Stimulated activated CD4-positive, alpha-beta T cell treated with anti-CD3 and anti-CD28 coated beads, Interleukin-4, amount 100 ng/mL, for 4 hours (primary cell): ENCODE measurements at places on chromosomes 5 and 9.

GRCh38 chr5:90598293-90598692 lies 39.7 kb downstream of the ADGRV1 start:
- DNase-seq = no peak

GRCh38 chr9:107624234-107624948 lies 134.8 kb upstream of the KLF4 start:
- DNase-seq = no peak

- no peak for DNase-seq
These were observed 8.7 kb downstream of the POMT1 start for GRCh38 chr9:131511416-131511815.

DNA sequence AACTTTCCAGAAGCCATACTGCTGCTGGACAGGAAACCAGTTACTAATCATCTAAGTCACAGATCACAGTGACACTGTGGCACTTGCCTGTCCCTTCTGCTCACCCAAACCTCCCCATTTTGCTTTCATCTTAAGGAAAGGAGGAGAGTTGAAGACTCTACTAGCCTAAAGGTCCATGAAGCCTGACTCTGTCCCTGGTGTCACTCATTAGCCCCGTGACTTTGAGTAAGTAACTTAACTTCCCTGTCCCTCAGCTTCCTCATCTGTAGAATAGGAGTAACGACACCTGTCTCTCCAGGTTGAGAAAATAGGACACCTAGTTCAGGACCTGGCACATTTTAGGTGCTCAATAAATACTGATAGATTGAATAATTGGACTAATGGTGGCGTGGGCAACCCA lies 536 bp upstream of the SLC6A7 start:
- no peak for DNase-seq

- no peak for DNase-seq
These were observed 31.3 kb downstream of the ZFAND5 start for GRCh38 chr9:72333709-72334108.

- DNase-seq = no peak
These were observed 360.9 kb upstream of the DAP start for GRCh38 chr5:11121885-11122284.

DNA sequence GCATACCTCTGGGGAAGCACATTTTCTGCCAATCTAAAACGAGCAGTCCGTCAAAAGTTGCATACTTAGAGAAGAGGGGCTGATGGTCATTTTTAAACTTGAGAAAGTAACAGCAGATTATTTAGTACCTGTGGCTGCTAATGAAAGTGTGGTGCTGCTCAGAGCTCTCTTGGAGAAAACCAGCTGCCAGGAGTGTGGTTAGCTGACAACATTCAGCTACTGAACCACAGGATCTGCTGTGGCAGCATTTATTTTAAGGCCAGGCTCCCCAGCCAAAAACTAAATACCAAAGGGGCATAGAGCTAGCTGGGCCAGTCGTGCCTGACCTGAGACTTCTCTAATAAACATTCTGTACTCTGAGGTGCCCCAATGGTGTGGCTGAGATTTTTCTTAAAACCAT lies 203.6 kb downstream of the EDIL3 start:
- DNase-seq = no peak

DNA sequence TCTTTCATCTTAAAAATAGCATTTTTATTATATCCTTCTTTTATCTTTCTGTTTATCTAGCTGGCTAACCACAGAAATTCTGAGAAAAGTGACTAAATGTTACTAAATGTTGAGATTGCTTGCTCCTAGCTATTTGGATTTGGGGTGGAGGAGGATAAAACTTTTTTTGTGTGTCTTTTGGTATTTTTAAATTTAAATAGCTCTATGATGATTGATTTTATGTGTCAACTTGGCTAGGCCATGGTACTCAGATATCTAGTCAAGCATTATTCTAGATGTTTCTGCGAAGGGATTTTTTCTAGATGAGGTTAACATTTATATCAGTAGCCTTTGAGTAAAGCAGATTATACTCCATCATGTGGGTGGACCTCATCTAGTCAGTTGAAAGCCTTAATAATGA lies 75.0 kb downstream of the GCNT1 start:
- DNase-seq = no peak

DNA sequence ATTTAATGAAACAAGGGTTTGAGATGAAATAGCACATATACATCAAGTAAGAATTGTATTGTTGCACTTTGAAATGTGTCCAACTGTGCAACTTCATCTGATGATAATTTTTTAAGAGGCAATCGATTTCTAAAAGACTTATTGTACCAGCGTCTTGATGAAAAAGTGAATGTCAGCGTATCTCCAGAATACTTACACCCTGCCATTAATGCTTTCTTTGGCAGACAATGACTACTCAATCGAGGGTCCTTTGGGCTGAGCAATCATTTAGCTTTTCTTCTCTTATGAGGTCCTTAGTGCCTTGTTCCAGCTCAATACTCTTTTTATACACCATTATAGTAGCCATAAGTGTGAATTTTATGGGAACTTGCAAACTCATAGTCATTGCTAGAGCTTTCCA lies 4.7 kb downstream of the TLE1 start:
- DNase-seq = no peak

GRCh38 chr5:158609333-158610050 lies 490.2 kb downstream of the EBF1 start:
- DNase-seq = no peak

GRCh38 chr9:92429836-92430235 lies 5.6 kb upstream of the OMD start:
- DNase-seq = no peak

DNA sequence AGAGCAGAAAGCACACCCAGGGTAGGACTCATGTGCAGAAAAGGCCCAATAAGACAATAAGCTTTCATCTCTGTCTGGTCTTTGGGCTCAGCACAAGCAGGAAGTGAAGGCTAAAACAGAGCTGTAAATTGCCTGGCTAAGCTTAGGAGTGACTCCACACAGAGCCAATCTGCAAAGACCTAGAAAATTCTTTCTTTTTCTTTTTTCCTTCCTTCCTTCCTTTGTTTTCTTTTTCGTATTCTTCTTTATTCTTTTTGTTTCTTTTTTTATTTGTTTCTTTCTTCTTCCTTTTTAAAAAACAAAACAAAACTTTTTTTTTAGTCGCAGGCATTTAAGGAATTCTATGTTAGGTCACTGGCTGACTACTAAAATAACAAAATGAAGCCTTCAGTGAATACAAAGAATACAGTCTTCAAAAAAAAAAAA lies 12.2 kb downstream of the SLC35A4 start:
- no peak for DNase-seq

GRCh38 chr5:157915638-157916037 lies 56.7 kb upstream of the CLINT1 start:
- no peak for DNase-seq

DNA sequence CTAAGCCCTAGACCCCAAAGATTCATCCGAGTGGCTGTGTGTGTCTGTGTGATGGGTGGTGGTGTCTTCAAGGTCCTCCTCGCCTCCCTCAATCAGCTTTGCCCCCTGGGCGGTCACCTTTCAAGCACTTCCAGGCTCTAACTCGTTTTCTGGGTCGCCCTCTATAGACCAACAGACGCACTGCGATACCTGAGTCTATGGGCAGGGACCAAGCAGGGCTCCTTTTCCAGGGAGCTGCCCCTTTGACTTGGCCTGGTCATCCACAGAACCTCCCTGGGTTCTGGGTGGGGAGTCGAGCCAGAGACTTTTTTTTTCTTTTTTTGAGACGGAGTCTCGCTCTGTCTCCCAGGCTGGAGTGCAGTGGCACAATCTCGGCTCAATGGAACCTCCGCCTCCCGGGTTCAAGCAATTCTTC lies 1.1 kb downstream of the SLC27A4 start:
- DNase-seq = peak; percentile 57

- DNase-seq = no peak
These were observed 24.6 kb downstream of the SSBP2 start for GRCh38 chr5:81726297-81726696.

- no peak for DNase-seq
These were observed 173.1 kb downstream of the KDM4C start for GRCh38 chr9:6930827-6931226.

DNA sequence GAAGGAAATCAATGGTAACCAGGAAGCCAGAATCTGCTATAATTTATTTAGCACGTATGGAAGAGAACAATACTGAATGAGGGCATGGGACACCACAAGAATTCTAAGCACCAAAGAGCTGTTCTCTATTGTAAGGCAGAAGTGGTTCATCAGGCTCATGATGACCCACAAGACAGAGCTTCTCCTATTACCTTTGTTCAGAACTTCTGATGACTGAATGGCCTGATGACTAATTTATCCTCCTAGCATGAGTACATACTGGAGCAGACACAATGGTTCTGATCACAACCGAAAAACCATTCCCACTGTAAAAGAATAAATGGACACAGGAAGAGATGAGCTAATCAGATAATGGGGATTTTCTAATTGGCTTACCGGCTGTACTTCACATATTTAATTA lies 329.8 kb upstream of the PDE4D start:
- no peak for DNase-seq

DNA sequence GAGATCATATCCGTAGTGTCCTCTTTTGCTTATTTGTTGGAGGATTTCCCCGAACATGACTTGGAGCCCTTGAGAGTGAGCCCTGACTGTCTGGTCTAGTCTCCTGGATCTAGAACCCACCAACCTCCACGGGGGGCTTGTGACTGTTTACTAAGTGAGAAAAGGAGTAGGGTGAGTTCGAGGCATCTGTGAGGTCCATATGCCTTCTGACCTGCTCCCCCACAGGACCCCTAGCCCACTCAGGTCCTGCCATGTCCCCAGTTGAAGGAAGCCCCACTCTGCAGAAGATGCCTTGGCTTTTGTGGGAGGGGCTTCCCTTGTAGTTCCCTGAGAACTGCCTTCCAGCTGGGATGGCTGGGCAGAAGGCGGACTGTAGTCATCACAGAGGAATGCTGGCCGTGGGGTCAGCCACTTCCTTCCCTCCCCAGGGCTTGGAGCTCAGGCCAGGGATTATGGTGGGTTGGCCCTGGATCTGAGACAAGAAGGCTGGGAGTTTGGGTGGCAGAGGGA lies 7.0 kb upstream of the IRF1 start:
- no peak for DNase-seq

- DNase-seq = no peak
These were observed 267.8 kb upstream of the ZNF608 start for GRCh38 chr5:125014202-125014601.

- no peak for DNase-seq
These were observed 33.0 kb downstream of the ZDHHC11B start for GRCh38 chr5:751496-751895.

DNA sequence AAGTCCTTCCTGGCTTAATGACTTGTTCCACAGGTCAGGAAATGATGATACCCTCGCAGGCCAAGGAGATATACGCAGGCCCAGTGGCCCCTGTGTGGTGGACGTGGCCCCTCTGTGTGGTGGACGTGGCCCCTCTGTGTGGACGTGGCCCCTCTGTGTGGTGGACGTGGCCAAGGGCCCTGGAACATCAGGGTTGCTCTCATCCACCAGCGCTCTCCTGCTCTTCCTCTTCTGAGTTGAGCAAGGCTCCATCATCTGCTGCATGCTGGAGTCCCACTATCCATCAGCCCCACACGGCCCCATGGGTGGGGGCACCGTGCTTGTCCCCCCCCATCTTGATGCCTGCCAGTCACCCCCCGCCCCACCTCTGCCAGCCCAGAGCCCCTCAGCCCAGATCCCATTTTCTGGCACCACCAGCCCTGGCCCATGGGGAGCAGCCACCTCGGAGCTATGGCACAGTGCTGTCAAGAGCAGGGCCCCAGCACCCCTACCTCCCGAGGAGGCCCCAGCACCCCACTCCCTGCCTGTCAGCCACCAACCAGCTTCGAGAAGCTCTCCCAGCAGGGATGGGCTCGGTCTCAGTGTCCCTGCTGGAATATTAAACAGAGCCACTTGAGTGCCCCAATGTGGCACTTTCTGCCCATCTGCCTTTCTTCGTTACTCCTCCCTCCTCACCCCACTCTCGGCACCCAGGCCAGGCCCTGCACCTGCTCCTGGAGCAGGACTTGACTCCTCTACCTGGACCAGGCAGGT lies 8.1 kb downstream of the LRRC14B start:
- no peak for DNase-seq

- DNase-seq = no peak
These were observed 12.8 kb downstream of the AFAP1L1 start for GRCh38 chr5:149284501-149284900.

DNA sequence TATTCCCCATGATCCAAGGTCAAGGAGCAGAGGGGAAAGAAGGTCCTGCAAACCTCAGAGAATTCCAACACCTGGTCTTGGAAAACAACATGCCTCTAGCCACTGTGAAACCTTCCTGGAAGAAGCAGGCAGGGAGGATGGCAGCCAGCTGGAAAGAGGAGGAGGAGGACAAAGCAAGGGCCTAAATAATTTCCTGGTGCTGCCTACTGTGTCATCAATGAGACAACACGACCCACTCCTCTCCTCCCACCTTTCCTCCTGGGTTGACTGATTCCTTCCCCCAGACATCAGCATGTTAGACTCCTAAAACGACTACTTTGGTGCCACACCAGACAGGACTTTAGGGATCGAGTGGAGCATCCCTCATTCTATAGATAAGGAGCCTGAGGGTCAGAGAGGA lies 78.8 kb downstream of the KLHL3 start:
- no peak for DNase-seq

GRCh38 chr5:10861423-10861790 lies 100.4 kb upstream of the DAP start:
- DNase-seq = no peak

DNA sequence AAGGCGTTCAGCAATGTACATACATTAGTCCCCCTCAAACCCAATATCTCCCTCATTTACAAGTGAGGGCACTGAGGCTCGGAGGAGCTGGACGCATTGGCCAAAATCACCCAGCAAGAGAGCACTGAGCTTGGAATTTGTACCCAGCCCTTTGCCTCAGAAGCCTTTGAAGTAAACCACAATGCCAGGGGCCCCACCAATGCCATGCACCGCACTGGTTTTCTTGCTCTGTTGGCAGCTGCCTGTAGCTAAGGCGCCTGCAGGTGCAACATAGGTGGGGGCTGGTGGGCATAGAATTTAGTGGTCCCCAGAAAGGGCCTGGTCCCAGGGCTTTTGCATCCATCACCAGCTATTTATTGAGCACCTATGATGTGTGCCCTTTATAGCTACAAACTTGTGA lies 37.3 kb upstream of the FUBP3 start:
- no peak for DNase-seq

- no peak for DNase-seq
These were observed 93.8 kb upstream of the BNC2 start for GRCh38 chr9:16964228-16964627.
